Activated B cell treated with CpG ODN at 0.5 μM for 24 hours (primary cell): ENCODE measurements at places on chromosomes 6 and 20. TPM values are rescaled to one million over a fixed set of nuclear protein-coding genes. Genes with fewer than 3 reads are reported as not detected.

DNA sequence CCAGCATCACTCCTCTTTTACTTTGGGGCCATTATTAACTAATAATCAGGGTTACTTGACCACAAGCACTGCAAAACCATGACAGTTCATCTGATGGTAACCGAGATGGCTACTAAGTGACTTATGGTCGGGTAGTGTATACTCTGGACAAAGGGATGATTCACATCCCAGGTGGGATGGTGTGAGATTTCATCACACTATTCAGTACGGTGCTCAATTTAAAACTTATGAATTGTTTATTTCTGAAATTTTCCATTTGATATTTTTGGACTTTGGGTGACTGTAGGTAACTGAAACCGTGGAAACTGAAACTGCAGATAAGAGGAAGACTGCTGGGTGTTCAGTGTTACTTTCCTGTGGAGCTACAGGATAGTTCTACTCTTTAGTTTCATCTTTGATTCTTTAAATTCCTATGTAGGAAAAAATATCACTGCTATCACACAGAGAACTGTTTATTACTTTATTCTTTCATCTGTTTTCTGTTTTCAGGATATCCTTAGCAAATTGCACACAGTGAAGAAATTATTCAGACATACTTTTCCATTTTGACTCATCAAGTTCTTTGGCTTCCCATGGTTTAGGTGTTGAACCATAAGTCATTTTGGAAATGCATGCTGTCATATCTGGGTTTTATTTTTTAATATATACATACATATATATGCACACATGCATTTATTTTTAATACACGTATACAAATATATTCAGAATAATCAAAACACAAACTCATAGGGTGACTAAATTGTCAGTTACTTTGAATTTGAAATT, 59.1 kb upstream of the C20orf144 start:
- peaks cover 55% of the 10 kb centered on the region for H3K4me1 ChIP-seq
- no peaks in the 10 kb centered on the region for H3K27me3 ChIP-seq
- DNase-seq: no peak
- H3K4me3 ChIP-seq: peak overlapping the region; percentile 58

Gene FNDC11
- 0.78 and 1.3 TPM in 2 replicates for total RNA-seq

DNA sequence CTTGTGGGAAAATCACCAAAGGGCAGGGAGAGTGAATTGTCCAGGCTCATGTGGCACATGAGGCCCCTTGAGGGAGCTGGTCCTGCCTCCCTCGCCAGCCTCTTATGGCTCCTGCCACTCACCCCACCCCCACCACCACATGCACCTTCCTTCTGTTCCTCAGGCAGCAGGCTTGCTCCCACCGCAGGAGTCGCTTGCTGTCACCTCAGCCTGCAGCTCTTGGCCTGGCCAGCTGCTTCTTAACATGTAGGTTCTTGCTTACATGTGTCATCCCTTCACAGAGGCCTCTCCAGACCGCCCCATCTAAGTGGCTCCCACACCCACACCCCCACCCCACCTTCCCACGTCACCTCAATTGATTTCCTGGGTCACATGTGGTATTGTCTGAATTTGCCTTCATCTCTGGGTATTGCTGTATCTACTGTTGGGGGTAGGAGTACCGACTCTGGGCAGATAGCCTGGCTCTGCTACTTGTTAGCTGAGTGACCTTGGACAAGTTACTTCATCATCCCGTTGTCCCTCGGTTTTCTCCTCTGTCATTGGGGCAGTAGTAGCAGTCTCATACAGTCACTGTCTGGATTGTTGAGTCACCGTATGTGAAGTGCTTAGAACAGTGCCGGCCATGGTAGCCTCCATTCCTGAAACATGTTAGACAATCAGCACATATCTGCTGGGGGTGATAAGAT, 41.7 kb downstream of the SLC9A8 start:
- no peak for DNase-seq
- H3K4me1 ChIP-seq: peaks cover 6% of the 10 kb centered on the region
- no peaks in the 10 kb centered on the region for H3K27me3 ChIP-seq
- H3K4me3 ChIP-seq: no peak overlapping the region

Gene MYCT1
- total RNA-seq: not detected in 2 replicates

GRCh38 chr6:122791310-122791679, 2.2 kb downstream of the SMPDL3A start:
- H3K27ac ChIP-seq: no peak overlapping the region
- peaks cover 25% of the 10 kb centered on the region for H3K4me1 ChIP-seq
- H3K27me3 ChIP-seq: peaks cover 21% of the 10 kb centered on the region

DNA sequence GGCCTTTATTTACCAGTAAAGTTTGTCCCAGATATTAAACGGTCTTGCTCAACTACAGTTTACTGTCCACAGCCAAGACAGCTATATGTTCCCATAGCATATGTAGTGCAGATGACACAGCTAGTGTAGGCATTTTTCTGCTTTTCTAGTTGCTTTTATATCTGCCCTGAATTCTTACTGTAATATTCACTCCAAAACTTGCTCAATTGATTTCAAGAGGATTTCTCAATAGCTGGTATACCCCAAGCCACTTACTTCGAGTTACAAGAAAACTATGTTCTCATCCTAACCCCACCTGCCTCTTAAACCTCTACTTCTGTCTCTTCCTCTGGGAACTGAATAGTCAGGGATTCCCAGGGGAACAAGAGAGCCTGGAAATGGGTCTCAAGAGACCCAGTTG, 18.9 kb upstream of the ROS1 start:
- no peaks in the 10 kb centered on the region for H3K4me1 ChIP-seq
- H3K27ac ChIP-seq: no peak overlapping the region
- no peak for DNase-seq
- no peaks in the 10 kb centered on the region for H3K36me3 ChIP-seq

Gene KCNK16
- total RNA-seq: not detected in 2 replicates

DNA sequence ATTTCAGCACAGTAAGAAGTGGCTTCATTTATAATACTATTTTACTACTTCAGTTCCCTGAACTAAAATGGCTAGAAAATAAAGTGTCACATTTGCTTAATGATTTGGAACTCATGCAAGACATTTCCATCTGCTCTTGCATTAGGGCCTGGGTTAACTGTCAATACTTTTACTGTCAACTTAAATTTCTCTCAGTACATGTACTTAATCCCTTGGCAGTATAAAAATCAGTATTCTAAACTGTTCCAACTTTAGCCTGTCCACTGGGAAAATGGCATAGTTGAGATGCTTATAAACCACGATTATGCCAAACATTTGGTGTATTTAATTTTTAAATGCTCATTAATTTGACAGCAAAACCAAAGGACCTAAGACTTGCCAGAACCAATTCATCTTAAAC, 154.5 kb downstream of the ASCC3 start:
- no peaks in the 10 kb centered on the region for H3K27me3 ChIP-seq
- no peak overlapping the region for H3K4me3 ChIP-seq
- DNase-seq: no peak
- peaks cover 29% of the 10 kb centered on the region for H3K36me3 ChIP-seq
- no peak overlapping the region for H3K27ac ChIP-seq

DNA sequence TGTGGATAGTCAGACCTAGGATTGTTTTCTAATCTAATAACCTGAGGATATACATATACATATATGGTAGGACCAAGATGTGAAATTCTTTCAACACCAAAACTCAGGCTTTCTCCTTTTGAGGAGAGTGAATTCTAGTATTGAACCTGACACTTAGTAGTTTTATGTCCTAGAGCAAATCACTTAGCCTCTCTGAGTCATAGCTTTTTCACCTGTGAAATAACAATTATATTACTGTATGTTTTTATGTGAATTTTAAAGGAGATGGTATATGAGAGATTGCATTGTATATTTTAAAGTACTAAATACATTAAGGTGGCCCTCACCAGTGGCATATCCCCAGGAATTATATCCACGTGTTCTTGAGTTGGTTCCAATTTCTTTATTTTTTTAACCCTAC, 34.6 kb downstream of the TREML1 start:
- no peak for DNase-seq
- no peak overlapping the region for H3K27ac ChIP-seq
- H3K4me1 ChIP-seq: no peaks in the 10 kb centered on the region
- peaks cover 16% of the 10 kb centered on the region for H3K36me3 ChIP-seq
- H3K4me3 ChIP-seq: no peak overlapping the region

GRCh38 chr6:130964289-130964688, 98.8 kb downstream of the EPB41L2 start:
- no peaks in the 10 kb centered on the region for H3K27me3 ChIP-seq
- peaks cover 61% of the 10 kb centered on the region for H3K4me1 ChIP-seq
- no peaks in the 10 kb centered on the region for H3K36me3 ChIP-seq

GRCh38 chr6:130159956-130160355, 62.8 kb downstream of the SAMD3 start:
- H3K36me3 ChIP-seq: peaks cover 2% of the 10 kb centered on the region
- H3K27ac ChIP-seq: no peak overlapping the region
- DNase-seq: no peak
- no peaks in the 10 kb centered on the region for H3K27me3 ChIP-seq
- H3K4me3 ChIP-seq: no peak overlapping the region

GRCh38 chr6:112466373-112467151, 119.4 kb downstream of the RFPL4B start:
- H3K4me1 ChIP-seq: no peaks in the 10 kb centered on the region
- H3K27me3 ChIP-seq: no peaks in the 10 kb centered on the region
- H3K4me3 ChIP-seq: no peak overlapping the region

DNA sequence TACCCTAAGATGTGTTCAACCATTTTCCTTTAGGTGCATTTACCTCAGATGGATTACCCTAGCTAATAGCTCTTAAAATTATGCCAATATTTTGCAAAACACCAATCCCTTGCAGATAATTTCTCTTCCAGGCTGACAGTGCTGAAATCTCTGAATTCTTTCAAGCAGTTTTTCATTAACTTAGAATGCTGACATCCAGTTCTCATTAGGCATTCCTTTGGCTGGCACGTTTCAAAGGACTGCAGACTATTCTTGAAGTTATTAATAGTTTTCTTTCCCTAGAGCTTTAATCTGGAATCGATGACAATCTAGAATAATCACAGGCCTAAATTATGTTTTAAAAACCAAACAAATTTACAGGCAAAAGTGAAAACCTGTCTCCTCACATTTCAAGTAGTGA, 68.3 kb downstream of the SMLR1 start:
- no peak for DNase-seq
- H3K4me3 ChIP-seq: no peak overlapping the region
- no peaks in the 10 kb centered on the region for H3K27me3 ChIP-seq
- no peak overlapping the region for H3K27ac ChIP-seq

Gene SLC35F1
- total RNA-seq: not detected in 2 replicates

DNA sequence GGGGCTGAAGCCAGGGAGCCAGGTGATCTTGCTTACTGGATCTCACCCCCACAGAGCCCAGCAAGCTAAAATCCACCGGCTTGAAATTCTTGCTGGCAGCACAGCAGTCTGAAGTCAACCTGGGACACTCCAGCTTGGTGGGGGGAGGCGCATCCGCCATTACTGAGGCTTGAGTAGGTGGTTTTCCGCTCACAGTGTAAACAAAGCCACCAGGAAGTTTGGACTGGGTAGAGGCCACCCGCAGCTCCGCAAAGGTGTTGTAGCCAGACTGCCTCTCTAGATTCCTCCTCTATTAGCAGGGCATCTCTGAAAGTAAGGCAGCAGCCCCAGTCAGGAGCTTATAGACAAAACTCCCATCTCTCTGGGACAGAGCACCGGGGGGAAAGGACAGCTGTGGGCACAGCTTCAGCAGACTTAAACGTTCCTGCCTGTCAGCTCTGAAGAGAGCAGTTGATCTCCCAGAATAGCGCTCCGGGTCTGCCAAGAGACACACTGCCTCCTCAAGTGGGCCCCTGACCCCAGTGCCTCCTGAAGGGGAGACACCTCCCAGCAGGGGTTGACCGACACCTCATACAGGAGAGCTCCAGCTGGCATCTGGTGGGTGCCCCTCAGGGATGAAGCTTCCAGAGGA, 206.3 kb upstream of the KHDRBS2 start:
- H3K4me3 ChIP-seq: no peak overlapping the region
- H3K27me3 ChIP-seq: no peaks in the 10 kb centered on the region
- H3K4me1 ChIP-seq: no peaks in the 10 kb centered on the region

- H3K27me3 ChIP-seq: peaks cover 4% of the 10 kb centered on the region
- no peak overlapping the region for H3K27ac ChIP-seq
- no peaks in the 10 kb centered on the region for H3K4me1 ChIP-seq
- H3K4me3 ChIP-seq: no peak overlapping the region
- DNase-seq: no peak
- no peaks in the 10 kb centered on the region for H3K36me3 ChIP-seq
These were observed 238.3 kb downstream of the EPM2A start for GRCh38 chr6:145497006-145497405.

DNA sequence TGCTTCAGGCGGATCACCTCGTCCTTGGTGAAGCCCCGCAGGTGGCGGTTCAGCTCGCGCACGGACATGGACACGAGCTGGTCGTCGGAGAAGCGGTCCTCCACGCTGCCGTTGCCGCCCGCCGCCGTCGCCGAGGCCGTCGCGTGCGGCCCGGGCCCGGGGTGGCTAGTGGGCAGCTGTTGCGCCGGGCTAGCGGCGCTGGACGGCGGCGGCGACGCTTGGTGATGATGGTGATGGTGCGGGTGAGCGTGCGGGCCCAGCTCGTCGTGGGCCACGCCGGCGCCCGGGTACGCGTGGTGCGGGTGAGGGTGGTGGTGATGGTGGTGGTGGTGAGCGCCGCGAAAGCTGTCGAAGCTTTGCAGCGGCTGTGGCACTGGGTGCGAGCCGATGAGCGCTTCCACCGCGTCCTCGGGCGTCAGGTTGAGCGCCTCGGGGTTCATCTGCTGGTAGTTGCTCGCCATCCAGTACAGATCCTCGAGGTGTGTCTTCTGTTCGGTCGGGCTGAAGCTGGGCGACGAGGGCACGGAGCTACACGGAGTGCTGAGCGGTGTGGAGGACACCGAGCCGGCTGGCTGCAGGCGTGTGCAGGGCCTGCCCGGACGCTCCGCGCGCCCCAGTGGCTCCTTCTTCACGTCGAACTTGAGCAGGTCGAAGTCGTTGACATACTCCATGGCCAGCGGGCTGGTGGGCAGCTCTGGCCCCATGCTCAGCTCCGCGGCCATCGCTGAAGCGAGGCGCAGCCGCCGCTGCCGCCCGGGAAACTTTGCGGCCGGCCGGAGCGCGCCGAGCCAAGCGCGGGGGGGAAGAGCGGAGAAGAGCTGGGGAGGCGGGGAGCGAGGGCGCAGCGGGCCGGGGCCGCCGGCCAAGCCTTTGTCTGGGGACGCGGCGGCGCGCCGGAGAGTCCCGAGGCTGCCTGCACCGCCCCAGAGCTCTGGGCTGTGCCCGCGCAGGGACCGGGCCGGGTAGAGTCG, 622 bp downstream of the MAFB start:
- H3K4me3 ChIP-seq: peak overlapping the region; percentile 58
- no peaks in the 10 kb centered on the region for H3K36me3 ChIP-seq
- peaks cover 71% of the 10 kb centered on the region for H3K27me3 ChIP-seq
- no peak overlapping the region for H3K27ac ChIP-seq
- no peak for DNase-seq
- H3K4me1 ChIP-seq: peaks cover 19% of the 10 kb centered on the region

Gene TTLL9
- total RNA-seq: 0.60 and 0.61 TPM in 2 replicates

GRCh38 chr6:105321728-105322127, 81.2 kb downstream of the PREP start:
- H3K4me1 ChIP-seq: no peaks in the 10 kb centered on the region
- H3K27me3 ChIP-seq: no peaks in the 10 kb centered on the region
- peaks cover 72% of the 10 kb centered on the region for H3K36me3 ChIP-seq
- no peak overlapping the region for H3K27ac ChIP-seq

DNA sequence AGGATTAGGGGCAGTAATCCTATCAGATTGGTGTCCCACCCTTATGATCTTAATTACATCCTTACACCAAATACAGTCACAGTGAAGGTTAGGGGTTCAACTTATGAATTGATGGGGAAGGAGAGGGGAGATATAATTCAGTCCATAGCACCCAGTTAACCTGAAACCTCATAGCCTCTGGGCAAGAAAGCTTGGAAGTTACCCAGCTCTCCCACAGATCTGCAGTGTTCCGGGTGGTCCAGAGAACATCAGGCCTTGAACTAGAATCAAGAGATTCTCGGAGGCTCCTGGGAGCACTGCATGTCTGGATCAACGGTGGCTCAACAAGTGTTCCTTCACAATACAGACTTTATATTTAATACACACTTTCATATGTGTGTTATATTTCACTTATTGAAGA, 392.6 kb upstream of the MARCKS start:
- peaks cover 5% of the 10 kb centered on the region for H3K4me1 ChIP-seq
- H3K27me3 ChIP-seq: no peaks in the 10 kb centered on the region
- DNase-seq: no peak
- no peak overlapping the region for H3K27ac ChIP-seq
- H3K36me3 ChIP-seq: no peaks in the 10 kb centered on the region
